ENCODE measurements at places on chromosomes 6 and 20. TPM values are rescaled to one million over a fixed set of nuclear protein-coding genes. Genes with fewer than 3 reads are reported as not detected.

FILIP1 gene
- not detected for total RNA-seq

BPIFB4 gene
- total RNA-seq: not detected

FAM162B gene
- 0.08 TPM for total RNA-seq

HLA-DPB1 gene
- 2.8 TPM for total RNA-seq

HINT3 gene
- total RNA-seq: 14.3 TPM

GSTA3 gene
- not detected for total RNA-seq

SLC22A7 gene
- not detected for total RNA-seq

ACTL10 gene
- total RNA-seq: 3.4 TPM

ARMH2 gene
- not detected for total RNA-seq

TCP1 gene
- 171 TPM for total RNA-seq

CRIP3 gene
- total RNA-seq: not detected

SRC gene
- 28.8 TPM for total RNA-seq

ZBTB46 gene
- total RNA-seq: 0.78 TPM

EFCAB8 gene
- total RNA-seq: not detected

TP53TG5 gene
- total RNA-seq: not detected

KIF6 gene
- total RNA-seq: 0.16 TPM

ZC3H12D gene
- total RNA-seq: not detected

LRRN4 gene
- 0.84 TPM for total RNA-seq

SLC17A2 gene
- total RNA-seq: not detected

RGL2 gene
- total RNA-seq: 49.2 TPM

TGM3 gene
- not detected for total RNA-seq

PKHD1 gene
- not detected for total RNA-seq

CCM2L gene
- total RNA-seq: not detected

CYP39A1 gene
- 1.8 TPM for total RNA-seq

ANKEF1 gene
- 8.6 TPM for total RNA-seq

RNF144B gene
- total RNA-seq: 16.9 TPM

ADGRF1 gene
- 12.9 TPM for total RNA-seq

ERVFRD-1 gene
- not detected for total RNA-seq

ZBTB9 gene
- total RNA-seq: 4.4 TPM

TSPO2 gene
- total RNA-seq: not detected

RAET1G gene
- 7.6 TPM for total RNA-seq

OSTM1 gene
- 50.1 TPM for total RNA-seq

PLAGL2 gene
- 5.1 TPM for total RNA-seq

GCLC gene
- 63.6 TPM for total RNA-seq

CAGE1 gene
- not detected for total RNA-seq

APCDD1L gene
- total RNA-seq: 1.6 TPM

DDAH2 gene
- total RNA-seq: 16.1 TPM

All from hair follicular keratinocyte (primary cell).